ENCODE measurements at places on chromosomes 7 and 10.
A peak's percentile ranks its signal among the peaks of the same experiment; 100 is the strongest.

- DNase-seq, result peak; percentile 67
Measured at GRCh38 chr7:32957326-32958045, at the start of gene FKBP9. Gene FKBP9 (plus strand): TSS chr7:32957440. CDS start chr7:32957574, 134 bp downstream.

DNA sequence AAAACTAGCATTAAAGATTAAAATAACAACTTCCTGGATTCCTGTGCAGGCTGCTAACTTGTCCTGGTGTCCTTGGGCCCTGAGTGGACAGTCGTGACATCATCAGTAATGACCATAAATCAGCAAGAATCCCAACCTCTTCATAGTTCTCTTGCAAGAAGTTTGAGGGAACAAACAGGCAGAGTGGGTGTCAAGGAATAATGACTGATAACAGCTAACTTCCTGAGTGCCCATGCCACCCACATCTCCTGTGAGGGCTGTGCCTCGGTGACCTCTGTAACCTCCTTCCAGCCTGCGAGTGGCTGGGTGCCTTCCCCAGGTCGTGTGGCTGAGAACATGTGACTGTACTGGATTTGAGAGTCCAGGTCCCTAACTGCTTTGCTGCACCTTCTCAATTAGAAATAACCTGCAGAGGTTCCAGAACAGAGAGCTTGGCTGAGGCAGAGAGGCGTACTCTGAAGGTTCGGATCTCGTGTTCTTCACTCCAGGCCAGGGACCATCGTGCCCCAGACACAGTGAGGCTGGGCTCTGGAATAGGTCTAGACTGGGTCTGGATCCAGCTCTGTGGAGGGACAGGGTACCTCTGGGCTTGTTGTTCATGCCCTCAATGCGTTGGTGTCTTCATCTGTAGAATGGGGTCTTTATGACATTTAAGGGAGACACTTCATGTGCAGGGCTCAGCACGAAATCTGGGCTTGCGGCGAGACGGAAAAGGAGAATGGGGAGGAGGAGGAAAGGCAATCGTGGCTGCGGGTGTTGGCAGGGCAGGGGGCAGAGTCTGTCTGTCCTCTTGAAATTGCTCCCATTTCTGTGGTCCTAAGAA is 313.1 kb upstream of the ZNF32 start:
- no peak for DNase-seq

- no peak for DNase-seq
Measured at GRCh38 chr10:96814264-96814663, 17.8 kb upstream of the LCOR start.

- DNase-seq, result no peak
Measured at GRCh38 chr10:96235326-96236089, 35.9 kb downstream of the BLNK start.

- no peak for DNase-seq
Measured at GRCh38 chr7:73742753-73743641, 4.4 kb upstream of the ABHD11 start.

DNA sequence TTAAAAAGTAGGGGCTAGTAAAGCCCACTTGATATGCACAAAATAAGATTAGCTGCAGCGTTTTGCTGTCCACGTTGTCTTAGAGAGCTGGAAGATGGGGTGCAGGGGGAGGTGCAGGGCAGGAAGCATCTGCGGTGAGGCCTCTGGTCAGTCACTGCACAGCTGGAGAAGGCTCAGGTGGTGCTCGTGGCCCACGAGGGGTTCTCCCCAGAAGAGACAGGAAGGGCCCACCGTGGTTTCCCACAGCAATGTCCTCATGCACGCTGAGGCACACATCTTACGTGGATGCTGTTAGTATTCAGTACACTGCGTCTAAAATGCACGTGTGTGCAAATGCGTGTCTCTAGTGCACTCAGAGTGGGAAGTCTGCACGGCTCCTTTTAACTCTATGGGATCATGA is 582.1 kb downstream of the PTPRN2 start:
- DNase-seq, result no peak

DNA sequence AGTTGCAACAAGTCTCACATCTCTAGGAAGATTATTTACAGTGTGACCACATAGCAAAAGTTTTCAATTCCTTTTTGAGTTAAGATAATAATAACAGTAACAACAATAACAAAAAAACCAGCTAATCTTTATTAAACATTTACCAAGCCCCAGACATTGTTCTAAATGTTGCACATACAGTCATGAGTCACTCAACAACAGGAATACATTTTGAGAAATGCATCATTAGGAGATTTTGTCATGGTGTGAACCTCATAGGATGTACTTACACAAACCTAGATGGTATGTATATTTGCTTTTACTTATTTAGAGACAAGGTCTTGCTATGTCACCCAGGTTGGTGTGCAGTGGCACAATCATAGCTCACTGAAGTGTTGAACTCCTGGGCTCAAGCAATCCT is 52.0 kb downstream of the SPAM1 start:
- no peak for DNase-seq

- no peak for DNase-seq
Measured at GRCh38 chr7:98163704-98164494, 47.3 kb upstream of the BHLHA15 start.

GRCh38 chr7:130971297-130971696 is 237.3 kb upstream of the KLF14 start:
- no peak for DNase-seq

- DNase-seq, result no peak
Measured at GRCh38 chr7:158971214-158971613, 114.9 kb downstream of the DYNC2I1 start.

DNA sequence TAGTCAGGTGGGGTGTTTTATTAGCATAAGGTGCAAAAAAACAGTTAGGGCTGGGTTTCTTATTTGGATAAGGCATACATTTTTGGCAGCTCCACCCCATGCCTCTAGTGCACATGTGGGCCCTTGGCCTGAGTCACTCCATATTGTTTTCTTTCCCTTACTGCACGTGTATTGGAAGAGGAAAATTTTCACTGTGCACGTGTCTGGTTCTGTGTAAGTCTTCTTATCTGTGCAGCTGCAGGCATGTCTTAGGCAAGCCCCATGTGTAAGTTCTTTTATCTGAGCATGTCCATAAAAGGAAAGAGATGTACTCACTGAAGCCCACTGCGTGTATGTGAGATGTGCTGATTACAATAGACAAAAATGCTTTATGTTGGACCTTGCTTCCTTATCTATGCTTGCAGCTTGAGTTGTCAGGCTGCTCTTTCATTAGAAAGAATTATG is 540.3 kb upstream of the IGFBP3 start:
- no peak for DNase-seq

DNA sequence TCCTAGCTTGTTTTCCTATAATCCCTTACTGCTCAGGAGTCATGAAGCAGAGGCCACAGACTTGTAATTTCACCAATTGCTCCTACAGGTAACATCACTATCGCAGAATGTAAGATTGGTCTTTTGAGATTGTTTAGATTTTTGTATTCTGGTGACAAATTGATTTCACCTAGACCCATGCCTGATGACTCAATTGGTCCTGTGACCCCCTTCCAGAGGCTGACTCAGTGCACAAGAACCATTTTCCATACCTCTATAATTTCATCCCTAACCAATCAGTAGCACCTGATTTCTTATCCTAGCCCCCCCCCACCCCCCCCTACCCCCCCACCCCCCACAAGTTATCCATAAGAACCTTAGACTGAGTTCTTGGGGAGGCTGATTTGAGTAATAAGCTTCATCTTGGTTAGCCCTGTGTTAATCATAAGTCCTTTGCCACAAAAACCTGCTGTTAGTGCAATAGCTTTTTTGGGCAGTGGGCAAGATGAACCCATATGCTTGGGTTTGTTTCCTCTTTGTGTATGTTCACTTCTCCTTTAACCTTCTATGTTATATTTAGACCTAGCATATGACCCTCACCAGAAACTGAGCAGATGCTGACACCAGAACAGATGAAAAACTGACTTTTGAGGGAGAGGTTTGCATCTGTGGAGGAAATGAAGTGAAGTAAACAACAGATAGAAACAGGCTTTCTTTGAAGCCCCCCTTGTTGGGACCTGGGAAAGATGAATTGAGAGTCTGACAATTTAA is 187.1 kb downstream of the KIF20B start:
- DNase-seq, result no peak

DNA sequence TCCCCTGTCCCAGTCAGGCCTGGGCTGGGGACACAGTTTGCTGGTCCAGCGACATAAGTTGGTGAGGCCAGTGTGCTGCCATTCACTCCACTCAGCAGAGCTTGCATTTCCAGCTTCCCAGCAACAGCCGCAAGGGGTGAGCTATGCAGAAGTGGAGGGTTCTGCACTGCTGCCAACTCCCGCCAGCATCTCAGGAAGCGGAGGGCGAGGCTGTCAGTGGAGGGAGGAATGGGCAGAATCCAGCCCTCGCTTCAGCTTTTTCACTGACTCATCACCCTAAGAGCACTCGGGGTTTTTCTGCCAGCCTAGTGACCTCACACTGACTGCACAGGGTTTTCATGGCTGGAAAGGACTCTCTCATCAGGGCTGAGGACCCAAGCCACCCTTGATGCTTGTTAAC is 625.1 kb upstream of the MKI67 start:
- DNase-seq, result no peak

- no peak for DNase-seq
Measured at GRCh38 chr10:118258285-118258684, 83.8 kb downstream of the FAM204A start.

GRCh38 chr10:64101606-64102263 is 580.5 kb downstream of the REEP3 start:
- DNase-seq, result no peak

DNA sequence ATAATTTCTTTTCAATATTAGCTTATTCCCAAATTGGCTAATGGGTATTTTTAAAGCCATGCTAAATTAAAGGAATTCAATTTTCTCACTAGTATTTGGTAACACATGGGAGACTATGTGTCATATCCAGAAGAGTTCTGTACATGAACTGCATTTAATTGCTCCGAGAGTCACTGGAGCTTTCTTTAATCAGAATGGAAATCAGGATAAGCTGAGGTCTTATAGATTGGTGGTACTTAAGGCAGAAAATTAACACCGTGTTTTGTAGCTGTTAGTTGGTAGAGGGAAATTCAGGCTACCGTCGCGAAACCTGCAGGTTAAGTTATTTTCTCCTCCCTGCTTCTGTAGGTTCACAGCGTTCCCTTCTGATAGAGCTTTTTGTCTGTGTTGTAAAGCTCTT is at the start of gene WEE2:
Gene WEE2, plus strand, starts transcription at position 3 of the 400 bp plus-strand sequence. CDS start 406 bp downstream, outside the sequence.
- no peak for DNase-seq

GRCh38 chr10:24822590-24822989 is 98.9 kb upstream of the ARHGAP21 start:
- no peak for DNase-seq

DNA sequence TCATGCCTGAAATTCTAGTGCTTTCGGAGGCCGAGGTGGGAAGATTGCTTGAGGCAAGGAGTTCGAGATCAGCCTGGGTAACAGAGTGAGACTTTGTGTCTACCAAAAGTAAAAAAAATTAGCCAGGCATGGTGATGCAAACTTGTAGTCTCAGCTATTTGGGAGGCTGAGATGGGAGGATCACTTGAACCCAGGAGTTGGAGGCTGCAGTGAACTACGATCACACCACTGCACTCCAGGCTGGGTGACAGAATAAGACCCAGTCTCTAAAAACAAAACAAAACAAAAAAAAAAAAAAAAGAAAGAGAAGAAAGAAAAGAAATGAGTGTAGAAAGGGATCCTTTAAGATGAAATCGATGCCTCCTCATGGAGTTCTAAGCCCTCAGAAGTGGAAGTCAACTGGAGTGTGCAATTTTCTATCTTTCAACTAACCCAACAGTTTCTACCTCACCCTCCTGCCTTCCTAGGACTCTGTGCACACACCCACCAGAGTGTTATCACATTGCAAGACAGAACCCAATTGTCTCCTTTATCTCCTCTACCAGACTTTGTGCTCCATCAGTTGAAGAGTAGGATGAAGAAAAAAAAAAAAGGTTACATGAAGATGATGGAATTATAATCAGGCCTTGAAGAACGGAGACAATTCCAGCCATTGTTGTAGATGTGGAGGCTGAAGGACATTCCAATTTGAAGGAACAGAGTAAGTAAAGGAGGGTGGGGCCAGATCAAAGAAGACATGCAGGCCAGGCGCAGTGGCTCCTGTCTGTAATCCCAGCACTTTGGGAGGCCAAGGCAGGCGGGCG is 26.9 kb downstream of the NYAP1 start:
- DNase-seq, result no peak

DNA sequence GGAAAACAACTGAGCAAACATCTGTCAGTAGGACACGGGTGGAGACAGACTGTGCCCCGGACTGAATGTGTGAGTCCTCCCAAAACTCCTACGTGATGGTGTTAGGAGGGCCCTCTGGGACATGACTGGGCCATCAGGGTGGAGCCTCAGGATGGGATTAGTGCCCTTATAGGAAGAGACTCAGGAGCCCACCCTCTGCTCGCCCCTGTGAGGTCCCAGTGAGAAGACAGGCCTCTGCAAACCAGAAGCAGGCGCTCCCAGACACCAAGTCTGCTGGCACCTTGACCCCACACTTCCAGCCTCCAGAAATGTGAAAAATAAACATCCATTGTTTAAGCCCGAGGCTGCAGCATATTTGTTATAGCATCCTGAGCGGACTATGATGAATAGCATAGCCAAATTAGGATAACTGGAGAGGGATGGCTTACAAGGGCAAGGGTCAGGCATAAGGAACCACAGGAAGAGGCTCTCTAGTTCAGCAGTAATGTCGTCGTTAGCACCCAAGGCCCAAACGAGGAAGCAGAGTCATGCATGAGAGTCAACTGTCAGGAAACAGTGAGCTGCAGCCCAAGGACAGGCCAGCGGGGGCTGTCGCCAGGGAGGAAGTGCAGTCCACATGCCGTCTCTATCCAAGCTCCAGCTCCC is 50.6 kb downstream of the PTPRN2 start:
- no peak for DNase-seq

GRCh38 chr10:120571266-120571665 is 114.2 kb downstream of the PLPP4 start:
- no peak for DNase-seq

DNA sequence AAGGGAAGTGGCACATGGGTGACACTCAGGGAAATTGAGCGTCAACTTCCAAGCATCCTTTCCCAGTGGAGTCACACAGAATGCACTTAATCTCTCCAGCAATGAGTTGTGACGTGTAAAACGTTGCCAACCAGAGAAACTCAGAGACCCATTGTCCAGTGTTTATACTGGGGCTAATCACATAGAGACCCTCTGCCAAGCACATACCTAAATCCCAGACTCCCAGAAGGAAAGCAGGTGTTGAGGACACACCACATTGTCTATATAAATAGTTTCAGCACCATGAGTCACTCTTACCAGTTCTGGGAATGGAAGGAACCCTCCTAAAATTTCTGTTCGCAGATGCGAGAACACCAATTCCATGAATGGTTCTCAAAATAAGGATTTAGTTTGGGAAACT is 76.4 kb upstream of the BET1 start:
- no peak for DNase-seq

- no peak for DNase-seq
Measured at GRCh38 chr10:132397036-132397541, at the start of gene PWWP2B. Gene PWWP2B (plus strand): TSS chr10:132397200. CDS start chr10:132397227, 27 bp downstream.

DNA sequence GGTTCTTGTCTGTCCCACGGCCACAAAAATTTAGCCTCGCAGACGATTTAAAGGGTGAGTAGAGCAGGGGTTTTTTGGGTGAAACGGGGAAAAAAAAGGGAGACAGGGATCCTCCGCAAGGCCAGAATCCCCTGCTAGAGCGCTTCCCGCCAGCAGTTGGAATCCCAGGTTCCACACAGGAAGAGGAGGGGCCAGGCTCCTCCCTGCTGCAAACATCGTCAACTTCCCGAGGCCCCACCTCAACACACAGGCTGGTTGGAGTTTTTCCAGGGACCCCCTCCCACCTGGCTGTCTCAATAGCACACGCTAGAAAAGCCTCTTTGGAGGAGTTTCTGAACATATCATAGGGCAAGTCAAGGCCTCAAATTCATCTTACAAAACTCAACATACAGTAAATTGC is 112.7 kb downstream of the MTERF1 start:
- DNase-seq, result no peak

GRCh38 chr7:113368256-113368655 is 249.9 kb upstream of the SMIM30 start:
- no peak for DNase-seq

- DNase-seq, result no peak
Measured at GRCh38 chr7:30460246-30460633, 18.3 kb downstream of the NOD1 start.

All from cortex of kidney (tissue), 1 donor.